HCEC 1CT (cell line): ENCODE measurements at places on chromosomes 1 and 21.

DNA sequence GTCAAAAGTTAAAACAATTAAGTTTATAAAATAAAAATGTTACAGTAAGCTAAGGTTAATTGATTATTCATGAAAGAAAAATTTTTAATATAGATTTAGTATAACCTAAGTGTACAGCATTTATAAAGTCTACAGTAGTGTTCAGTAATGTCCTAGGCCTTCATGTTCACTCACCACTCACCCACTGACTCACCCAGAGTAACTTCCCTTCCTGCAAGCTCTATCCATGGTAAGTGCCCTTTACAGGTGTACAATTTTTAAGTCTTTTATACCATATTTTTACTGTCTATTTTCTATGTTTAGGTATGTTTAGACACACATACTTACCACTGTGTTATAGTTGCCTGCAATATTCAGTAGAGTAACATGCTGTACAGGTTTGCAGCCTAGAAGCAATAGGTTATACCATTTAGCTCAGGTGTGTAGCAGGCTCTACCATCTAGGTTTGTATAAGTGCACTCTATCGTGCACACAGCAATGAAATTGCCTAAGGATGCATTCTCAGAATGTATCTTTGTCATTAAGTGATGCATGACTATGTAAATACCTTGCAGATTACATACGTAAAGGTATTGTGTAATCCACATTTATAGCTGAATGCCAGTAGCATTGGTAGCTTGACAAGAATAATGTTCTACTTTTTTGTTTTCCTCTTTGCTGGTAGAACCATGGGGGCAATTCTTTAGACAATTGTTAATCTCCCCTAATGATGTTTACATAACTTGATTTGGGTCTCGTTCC is 35.7 kb upstream of the GPR88 start:
- no peak for DNase-seq

DNA sequence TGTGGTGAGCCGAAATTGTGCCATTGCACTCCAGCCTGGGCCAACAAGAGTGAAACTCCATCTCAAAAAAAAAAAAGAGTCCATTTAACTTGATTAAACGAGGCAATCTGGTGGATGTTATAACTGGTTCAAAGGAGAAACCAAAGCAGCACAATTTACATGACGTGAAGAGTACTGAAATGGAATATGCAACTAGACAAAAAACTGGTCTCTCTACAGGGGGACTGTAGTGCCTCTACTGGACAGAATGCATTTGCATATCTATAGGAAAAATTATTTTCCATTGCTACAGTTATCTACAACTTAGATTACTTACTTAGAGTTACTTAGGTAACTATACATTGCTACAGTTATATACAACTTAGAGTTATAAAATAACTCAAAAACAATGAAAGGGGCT is 2.7 kb upstream of the CAPN2 start:
- peak; percentile 71 for DNase-seq

DNA sequence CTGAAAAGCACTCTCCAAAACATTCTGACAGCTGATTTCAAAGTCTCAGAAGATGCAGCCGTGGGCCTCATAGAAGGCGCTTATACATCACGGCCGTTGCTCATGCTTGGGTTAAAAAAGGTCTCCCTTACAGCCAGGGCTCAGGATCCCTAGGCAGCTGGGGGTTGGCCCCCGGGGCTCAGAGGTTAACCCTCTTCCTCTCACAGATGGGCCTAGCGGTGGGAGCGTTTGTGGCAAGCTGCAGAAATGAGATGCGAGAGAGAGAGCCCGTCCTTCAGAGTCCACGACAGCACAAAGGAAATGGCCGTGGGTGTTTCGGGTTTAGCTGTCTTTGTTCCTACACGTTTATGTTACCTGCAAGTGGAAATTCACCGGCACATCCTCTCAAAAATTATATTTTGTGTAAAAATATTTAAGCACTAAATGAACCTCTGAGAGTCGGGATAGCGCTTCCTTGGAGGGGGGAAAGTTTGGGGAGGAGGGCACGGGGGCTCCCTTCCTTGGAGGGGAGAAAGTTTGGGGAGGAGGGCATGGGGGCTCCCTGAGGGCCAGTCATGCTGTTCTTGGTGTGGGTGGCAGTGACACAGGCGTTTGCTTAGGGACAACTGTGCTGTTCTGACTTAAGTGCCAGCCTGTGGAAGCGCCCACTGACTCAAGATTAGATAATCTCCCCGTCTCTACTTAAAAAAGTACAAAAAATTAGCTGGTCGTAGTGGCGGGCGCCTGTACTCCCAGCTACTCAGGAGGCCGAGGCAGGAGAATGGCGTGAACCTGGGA is 20.5 kb upstream of the PRDM15 start:
- DNase-seq: no peak

GRCh38 chr1:201461645-201462441 is 7.1 kb downstream of the PHLDA3 start:
- peak; percentile 99 for DNase-seq

DNA sequence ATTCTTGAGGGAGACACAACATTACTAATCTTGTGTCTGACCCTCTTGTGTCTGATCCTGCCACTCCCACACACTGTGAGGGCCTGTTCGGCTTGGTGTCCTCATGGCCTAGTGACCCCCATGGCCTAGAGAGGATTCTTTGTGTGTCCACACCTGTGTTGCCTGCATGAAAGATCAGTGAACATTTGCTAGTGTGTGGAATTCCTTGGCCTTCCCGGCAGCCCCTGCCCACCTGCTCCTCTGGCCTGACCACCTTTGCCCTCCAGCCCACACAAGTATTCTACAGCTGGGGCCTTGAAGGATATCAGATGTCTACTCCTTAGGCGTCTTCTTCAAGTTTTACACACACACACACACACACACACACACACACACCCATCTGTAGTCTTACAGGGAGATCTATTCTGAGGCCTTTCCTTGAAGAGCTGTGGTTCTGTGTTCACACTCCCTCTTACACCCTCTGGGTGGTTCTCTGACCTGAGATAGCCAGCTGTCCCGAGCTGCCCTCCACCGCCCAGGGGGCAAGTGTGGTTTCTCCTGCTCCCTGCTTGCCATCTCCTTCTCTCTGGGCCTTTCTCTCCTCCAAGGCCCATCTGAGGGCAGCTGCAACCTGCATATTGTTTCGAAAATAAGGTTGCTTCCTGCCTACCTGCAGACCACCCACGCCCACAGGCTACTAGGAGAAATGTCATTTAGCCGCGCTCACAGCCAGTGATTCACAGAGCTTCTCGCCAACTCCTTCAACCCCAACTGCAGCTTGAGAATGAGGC is 45.4 kb downstream of the CD247 start:
- DNase-seq: no peak

GRCh38 chr1:18925279-18925678 is 22.9 kb upstream of the ALDH4A1 start:
- DNase-seq: no peak

DNA sequence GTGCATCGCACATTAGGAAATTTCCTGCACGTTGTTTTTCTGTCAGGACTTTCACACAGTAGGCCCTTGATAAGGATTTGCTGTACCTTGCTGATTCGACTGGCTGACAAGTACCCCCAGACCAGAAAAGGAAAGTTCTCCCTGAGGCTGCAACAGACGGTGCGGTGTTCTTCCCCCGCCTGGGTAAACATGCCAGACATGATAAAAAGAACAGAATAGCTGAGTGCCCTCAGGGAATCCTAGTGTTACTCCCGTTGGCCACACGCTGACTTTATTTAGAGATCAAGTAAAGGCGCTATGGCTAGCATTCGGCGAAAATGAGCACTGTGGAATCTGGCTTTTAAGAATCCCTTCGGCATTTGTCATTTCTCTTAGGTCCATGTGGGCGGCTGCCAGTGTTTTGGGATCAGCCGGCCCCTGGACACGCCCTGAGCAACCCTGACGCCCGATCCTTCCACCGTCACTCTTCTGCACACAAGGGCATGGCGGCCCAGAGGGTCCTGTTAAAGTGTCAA is 607.7 kb downstream of the KIF26B start:
- DNase-seq: no peak

- DNase-seq: no peak
Measured at GRCh38 chr1:216350186-216350585, 73.1 kb downstream of the USH2A start.

- no peak for DNase-seq
Measured at GRCh38 chr1:182688436-182689205, 4.2 kb upstream of the RGS8 start.

- DNase-seq: no peak
Measured at GRCh38 chr1:17958704-17959103, 148.9 kb upstream of the IGSF21 start.

GRCh38 chr1:110893908-110894490 is 21.1 kb downstream of the CD53 start:
- DNase-seq: no peak

DNA sequence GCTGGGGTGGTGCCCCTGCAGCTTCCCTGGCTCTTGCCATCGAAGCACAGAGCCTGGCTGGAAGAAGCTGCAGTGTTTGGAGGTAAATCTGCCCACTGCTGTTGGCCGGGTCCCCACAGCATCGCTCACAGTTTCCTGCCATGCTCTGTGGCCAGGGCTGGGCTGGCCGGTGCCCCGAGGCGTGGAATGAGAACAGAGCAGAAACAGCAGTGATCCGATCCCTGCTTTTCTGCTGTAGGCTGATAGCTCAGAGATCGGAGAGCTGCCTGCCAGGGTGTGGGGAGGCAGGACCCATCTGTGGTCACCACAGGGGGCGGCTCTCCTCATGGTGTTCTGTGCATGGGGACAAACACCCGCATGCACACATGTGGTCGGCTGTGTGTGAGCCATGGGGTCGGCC is 11.5 kb downstream of the SLC45A1 start:
- DNase-seq: no peak

- DNase-seq: no peak
Measured at GRCh38 chr1:92439291-92439690, 47.4 kb downstream of the GFI1 start.
